Renal cortical epithelial cell (primary cell): ENCODE measurements at places on chromosomes 7 and 10. TPM values are rescaled to one million over a fixed set of nuclear protein-coding genes. Genes with fewer than 3 reads are reported as not detected.

DNA sequence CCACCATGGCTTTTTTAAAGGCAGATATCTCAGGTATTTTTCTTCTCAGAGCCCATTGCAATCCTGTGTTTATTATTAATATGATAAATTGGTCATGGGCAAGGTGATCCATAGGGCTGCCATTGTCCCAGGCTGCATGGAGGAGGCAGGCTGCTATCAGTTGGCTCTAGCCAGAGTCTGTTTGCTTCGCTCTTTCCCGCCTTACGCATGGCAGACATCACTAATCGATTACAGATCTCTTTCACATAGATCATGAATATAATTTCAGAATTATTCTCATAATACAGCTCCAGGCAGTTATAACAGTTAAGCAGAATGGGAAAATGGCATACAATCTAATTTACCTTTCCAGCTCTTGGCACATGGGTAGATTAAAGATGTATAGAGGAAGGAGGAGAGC, 30.4 kb upstream of the HABP2 start:
- DNase-seq, result no peak

DNA sequence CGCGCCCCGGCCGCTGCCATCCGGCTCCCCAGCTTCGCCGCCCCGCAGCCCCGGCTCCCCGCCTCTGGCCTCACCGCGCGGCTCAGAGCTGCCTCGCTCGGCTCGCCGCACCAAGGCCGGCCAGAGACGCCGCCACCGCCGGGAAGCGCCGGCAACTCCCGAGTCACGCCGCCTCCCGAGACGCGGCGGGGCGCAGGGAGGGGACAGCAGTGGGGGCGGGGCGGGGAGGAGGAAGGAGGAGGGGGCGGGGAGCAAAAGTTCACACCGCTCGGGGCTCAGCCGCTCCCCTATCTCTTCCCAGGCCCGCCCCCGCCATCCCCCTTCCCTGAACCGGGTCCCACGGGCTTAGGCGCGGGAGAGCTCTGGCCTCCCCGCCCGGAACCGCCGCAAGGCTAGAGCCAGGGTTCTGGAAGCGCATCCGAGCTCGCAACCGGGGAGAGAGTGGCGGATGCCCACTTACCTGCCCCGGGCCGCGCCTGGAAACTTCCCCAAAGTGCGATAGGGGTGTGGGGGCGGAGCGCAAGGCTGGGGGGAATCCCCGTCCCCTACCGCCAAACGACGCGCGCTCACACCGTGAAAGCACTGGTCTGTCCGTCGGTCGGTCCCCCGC, 1.0 kb downstream of the CHST15 start:
- DNase-seq, result no peak

- no peak for DNase-seq
Observed at GRCh38 chr10:133276435-133277201, at the start of gene ADAM8. Gene ADAM8, minus strand, starts transcription at chr10:133276868. Its CDS starts 51 bp downstream, at chr10:133276817.

GRCh38 chr7:147182874-147183273, 1066.3 kb downstream of the CNTNAP2 start:
- no peak for DNase-seq

DNA sequence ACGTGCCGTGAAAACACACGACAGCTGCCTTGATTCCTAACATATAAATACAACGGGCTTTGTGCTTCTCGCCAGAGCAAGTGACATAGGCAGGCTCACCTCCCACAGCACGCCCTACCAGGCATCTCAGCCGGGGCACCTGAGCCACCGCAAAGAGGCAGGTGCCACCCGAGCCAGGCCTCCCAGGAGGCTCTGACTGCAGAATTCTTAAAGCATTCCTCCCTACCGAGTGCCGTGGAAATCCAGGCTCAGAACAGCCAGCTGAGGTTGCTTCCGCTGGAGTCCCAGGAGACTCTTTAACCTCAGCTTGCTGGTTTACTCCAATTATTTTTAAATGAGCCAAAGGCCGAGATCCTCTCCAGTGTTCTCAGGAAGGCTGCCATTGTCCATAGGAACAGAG, 206.5 kb downstream of the USP6NL start:
- DNase-seq, result no peak

The LRWD1 gene
- 26.2 and 29.5 TPM in 2 replicates for total RNA-seq

GRCh38 chr10:78846071-78846470, 222.7 kb upstream of the ZMIZ1 start:
- no peak for DNase-seq

DNA sequence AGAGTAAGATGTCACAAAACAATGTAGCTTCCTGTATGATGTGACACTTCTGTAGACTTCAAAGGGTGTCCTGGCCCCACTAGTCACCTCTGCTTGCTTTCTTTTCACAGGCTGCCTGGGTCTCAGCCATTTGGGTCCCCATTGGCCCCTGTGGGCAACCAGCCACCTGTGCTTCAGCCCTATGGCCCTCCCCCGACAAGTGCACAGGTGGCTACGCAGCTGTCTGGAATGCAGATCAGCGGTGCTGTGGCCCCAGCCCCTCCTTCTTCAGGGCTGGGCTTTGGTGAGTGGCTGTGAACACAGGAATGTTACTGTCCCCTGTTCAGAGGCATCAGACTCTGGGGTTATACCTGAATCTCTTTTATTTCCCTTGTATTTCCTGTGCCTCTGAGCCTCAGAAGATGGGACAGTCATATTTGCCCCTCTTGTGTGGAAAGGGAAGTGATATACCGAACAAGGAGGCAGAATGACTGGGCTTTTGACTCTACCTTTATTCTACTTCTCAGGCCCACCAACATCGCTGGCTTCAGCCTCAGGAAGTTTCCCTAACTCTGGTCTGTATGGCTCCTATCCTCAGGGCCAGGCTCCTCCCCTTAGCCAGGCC, 15.4 kb downstream of the SEC24C start:
- no peak for DNase-seq

GRCh38 chr10:55233090-55233489, 432.1 kb upstream of the PCDH15 start:
- DNase-seq, result no peak

The SPDYE9 gene
- not detected in 2 replicates for total RNA-seq
